ENCODE measurements at places on chromosomes 7 and 10.

DNA sequence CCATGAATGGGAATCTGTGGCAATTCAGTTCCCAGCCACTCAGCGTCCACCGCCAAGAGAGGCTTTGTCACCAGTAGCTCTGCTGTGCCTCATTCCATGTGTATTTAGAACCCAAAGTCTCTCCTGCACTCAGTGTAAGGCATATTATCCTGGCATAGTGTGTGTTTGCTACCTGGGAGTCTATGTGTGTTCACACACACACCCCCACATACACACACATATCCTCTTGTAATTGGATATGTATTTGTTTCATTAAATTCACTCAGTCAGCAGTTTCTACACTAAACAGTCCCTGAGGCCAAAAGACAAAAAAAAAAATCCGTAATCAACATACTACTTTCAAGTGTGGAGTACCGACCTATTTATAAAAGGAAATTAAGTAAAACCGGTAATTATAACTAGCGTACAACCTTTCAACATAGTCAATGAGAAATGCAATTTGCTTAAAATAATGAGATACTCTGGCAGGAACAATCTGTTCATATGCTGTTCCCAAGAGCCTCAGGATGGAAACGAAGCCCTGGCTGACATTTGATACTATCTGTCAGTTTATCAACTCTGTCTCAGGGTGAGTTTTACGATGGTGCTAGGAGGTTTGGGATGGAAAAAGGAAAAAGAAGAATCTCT lies 425.8 kb upstream of the CELF2 start:
- no peak for DNase-seq

DNA sequence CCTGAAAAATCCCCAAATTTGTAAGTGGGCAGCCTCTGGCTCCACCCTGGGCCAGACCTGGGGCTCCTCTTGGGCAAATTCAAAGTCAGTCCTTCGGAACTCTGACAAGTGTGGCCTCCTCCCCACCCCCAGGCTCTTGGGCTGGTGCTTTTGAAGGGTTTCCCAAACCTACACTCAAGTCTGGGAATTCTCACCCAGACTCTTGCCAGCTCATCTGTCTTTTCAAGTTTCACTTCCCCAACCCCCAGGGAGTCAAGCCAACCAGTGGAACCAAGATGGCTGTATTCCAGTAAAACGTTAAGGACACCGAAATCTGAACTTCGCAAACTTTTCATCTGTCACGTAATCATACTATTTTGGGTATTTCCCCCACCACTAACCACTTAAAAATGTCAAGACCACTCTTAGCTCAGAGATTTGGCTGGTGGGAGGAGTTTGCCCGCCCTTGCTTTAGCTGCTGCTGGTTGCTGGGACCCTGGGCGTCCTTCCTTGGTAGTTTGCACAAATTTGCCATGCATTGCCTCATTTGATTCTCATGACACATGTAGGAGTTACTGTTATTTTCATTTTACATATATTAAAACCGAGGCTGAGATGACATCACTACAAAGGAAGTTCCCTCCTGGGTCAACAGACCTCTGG lies 1.7 kb upstream of the MYO1G start:
- no peak for DNase-seq

DNA sequence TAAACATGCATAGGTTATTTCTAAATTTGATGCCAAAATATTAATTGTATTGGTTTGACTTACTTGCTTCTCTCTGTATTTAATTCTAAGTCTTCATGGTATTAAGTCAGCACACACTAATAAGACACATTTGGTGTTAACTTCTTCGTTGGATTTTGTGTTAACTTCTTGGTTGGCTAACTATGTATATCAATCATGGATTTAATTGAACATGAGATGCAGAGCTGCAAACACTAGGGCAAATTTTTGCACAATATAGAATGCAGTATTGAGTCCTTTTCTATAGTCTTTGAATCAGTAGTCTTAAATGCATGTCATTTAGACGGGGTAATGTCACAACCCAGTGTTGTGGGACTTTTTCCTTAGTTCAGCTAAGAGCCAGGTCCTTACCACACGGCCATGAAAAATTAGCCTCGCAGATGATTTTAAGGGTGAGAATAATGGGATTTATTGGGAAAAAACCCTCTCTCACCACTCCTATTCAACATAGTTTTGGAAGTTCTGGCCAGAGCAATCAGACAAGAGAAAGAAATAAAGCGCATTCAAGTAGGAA lies 142.9 kb upstream of the TRIM24 start:
- no peak for DNase-seq

DNA sequence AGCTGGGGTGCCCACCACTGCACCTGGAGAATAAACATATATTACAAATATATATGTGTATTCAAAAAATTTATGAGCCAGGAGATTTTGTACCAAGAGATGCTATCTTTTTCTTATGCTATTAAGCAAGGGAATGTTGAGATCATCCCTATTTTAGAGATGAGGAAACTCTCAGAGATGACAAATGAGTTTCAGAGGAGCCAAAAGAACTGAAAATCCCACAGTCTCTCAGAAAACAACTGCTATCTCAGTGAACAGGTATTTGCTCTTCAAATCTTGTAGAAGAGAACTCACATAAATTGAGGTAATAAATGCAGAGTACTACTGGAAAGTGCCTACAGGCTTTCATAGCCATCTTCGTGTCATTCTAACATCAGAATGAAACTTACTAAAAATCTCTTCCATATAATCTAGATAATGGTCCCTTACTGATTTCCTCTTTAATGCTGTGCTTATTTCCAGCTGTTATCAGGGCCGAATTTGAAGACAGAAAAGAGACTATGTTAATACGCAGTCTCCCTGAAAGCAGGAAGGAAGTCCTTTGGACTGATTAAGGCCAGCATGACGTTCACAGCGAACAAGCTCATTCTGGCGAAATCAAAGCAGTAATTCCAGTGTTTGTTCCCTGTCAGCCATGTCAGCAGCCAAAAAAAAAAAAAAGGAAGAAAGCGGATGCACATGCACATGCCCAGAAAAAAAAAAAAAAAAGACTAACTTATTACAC lies 29.4 kb upstream of the ANAPC16 start:
- DNase-seq, result no peak

- DNase-seq, result no peak
These were observed 25.8 kb upstream of the ZRANB1 start for GRCh38 chr10:124916098-124916584.

DNA sequence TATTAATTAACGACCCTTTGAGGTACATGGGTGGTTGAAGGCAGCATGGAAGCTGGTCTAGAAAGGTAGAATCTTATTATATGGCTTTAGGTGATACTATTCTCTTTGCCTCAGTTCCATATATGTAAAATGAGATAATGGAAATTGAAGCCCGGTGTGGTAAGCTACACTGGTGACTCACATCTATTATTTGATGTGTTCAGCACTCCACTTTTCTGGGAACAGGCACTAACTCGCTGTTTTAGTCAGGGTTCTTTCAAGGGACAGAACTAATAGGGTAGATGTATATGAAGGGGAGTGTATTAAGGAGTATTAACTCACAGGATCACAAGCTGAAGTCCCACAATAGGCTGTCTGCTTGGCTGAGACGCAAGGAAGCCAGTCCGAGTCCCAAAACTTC lies 4.4 kb upstream of the TRUB1 start:
- no peak for DNase-seq

DNA sequence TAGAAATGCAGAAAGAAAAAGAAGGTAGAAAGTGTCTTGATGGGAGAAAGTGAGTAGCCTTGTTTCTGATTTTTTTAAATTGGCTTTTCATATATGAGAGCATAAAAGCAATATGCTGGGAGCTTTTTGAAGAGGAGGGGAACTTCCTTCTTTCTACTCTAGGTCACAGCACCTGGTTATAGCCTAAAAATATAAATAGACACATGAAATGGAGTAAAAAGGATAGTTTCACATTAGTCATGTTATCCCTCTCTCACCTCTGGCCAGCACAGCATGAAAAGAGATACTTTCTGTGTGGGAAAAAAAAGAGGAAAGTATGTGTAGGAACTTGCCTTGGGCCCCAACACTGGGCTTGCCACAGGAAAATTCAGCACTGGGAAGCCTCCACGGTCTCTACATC lies 292.2 kb upstream of the ZWINT start:
- no peak for DNase-seq

GRCh38 chr7:66859794-66860645 lies 61.0 kb upstream of the TMEM248 start:
- DNase-seq, result no peak

DNA sequence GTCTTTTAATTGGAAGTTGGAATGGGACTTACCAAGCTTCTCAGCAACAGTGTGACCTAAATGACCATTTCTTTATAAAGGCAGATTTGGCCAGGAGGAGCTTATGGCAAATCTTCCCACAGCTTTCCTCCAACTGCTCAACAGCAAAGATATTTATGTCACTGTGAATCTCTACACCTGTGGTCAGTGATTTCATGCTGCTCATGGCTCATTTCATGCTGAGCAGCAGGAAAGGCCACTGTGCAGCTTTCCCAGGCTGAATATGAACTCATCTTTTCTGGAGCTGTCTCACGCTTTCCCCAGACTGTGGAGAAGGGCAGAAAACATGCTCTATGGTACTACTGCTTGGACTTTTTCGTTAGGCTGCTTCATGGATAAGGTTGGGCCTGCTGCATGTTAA lies 29.8 kb downstream of the CALCR start:
- DNase-seq, result no peak

DNA sequence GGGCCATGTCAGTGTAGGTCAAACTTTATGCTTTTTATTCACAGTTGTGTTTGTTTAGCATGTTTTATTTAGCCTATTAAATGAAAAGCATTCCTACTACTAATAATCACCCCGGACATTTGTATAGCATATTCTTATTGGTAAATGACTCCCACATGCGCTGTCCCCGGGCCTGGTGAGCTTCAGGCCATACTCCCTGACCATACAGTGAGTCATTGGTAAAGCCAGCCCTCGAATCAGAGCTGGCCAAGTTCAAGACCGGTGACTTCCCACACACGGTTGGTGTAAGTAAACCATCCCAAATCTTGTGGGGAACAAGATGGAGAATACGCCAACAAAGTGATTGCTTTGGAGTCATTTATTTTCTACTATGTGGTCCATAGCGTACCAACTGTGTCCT lies 238.7 kb upstream of the TCF7L2 start:
- no peak for DNase-seq

DNA sequence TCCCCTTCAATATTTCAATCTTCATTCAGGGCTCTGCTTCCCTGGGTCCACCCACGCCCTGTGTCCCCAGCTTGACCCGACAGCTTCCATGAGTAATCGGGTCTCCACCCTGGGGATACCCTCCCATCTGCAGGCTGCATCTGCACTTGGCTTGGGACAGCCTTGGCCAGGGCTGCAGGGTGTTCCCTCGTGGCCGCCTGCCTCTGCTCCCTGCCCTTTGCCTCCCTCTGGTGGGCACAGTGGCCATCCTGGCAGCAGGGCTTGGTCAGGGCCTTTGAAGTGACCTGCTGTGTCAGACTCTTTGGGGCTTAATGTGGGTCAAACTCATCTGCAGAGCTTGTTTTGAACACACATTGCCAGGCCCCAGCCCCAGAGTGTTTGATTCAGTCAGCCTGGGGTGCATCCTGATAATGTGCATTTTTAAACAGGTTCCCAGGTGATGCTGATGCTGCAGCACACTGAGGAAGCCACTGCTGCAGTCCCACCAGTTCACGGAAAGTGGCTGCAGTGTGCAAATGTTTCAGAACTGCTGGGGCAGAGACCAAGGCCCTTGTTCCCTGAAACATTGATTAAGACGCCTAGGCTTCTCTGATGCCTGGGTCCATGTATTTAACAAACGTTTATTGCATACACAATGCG lies 80.7 kb upstream of the SEC61G start:
- no peak for DNase-seq

- DNase-seq, result no peak
These were observed 45.7 kb downstream of the ESYT2 start for GRCh38 chr7:158783595-158783994.

GRCh38 chr10:102175415-102175814 lies 23.2 kb downstream of the NOLC1 start:
- no peak for DNase-seq

- no peak for DNase-seq
These were observed 213.2 kb upstream of the MDFIC start for GRCh38 chr7:114708646-114709045.

GRCh38 chr7:29230871-29231345 lies 36.3 kb downstream of the CHN2 start:
- DNase-seq, result no peak

DNA sequence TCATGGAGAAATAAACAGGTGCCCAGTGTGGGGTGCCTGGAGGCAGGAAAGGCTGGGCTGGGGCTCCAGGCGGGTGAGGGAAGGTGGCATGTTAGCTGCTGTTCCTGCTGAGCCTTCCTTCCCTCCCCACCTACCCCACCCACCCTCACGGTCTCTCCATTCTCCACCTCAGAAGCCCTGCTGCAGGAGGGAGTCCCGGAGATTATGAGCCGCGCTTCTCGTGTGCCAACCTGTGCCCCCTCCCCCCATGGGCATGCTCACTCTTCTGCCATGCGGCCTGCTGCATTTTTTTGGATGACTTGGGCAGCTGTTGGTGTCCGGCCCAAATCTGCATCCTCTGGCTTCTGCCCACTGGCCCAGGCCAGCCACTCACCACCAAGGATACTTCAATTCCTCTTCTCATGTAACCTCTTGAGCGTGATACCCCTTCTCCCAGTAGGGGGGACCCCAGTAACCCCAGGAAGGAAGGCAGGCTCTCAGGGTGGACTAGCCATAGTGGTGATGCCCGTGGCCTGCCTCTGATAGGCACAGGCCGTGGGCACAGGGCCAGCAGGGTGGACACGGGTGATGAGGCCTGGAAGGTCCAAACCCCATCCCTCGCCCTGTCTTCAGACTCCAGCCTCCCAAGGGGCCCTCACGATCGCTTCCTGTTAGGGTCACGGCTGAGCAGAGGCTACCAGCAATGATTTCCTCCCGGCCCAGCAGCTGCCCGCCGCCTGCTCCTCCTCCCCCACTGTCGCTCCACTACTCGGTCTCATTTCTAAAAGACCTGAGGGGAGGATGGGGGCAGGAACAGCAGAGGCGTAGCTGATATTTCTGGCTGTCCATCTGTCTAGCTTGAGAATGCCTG lies 27.8 kb downstream of the UNC5B start:
- DNase-seq, result no peak

DNA sequence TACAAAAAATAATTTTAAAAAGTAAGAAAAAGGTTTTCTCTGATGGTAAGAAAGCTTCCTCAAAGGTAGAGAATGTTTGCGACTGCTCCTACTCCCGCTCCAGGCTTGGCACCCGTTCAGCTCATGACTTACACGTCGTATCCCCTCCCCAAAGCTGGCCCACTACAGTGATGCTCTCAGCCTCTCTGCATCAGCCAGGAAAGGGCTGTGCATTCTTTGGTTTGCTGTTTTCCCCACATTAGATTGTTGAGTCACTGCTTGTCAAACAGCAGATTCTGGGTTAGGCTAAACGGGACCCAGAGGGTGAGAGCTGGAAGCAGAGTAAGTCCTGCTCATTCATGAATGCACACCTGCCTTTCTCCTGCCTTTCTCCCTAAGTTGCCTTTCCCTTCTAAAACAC lies 54.7 kb upstream of the NMT2 start:
- DNase-seq, result no peak
